ENCODE measurements at places on chromosomes 12 and 14.

DNA sequence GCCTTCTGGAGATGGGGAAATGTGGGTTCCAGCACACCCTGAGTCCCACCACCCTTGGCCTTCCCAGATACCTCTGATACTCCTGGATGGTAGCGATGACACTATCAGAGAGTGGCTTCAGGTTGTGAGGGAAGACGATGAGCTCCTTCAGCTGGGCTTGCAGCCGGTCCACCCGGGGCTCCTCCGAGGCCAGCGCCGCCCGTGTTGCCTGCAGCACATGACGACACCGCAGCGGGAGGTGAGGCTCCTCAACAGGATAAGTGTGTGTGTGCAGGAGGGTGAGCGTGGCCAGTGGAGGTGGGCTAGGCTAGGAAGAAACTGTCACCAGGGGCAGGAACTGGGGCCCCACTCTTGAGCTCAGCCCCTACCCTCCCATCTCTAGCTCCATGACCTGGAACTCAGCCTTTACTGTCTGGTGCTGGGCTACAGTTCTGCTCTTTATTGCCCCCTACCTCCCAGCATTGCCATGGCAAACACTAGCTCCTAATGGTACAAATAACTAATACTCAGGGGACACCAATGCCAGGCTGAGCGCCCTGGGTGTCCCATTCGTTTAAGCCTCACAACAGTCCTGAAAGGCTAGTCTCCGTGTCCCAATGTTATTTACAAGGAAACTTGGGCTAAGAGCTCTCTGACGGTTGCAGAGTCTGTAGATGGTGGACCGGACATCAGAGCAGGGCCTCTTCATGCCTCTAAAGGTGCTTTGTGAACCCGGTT lies 64.1 kb downstream of the SYNE3 start:
- peak; percentile 22 for DNase-seq

DNA sequence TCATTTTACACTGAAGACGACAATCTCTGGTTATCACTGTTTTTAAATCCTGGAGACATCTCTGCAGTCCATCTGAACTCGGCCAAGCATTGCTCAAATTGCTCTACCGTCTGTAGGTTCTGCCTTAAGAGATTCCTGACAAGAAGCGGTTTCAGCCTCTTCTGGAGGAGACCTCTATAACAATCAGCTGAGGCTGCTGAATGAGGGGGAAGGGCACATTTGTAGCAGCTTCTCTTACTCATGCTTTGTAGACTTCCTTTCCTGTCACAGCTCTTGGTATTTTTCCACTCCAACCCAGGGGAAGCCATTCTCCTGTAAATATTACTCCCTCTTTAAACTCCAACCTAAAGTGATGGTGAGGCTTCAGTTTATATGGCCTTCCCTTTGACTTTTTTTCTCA lies 3.0 kb downstream of the ARG2 start:
- DNase-seq = no peak

- no peak for DNase-seq
Observed at GRCh38 chr12:129269756-129270495, 416.6 kb downstream of the GLT1D1 start.

GRCh38 chr14:71000091-71000490 lies 92.8 kb downstream of the PCNX1 start:
- DNase-seq = no peak

DNA sequence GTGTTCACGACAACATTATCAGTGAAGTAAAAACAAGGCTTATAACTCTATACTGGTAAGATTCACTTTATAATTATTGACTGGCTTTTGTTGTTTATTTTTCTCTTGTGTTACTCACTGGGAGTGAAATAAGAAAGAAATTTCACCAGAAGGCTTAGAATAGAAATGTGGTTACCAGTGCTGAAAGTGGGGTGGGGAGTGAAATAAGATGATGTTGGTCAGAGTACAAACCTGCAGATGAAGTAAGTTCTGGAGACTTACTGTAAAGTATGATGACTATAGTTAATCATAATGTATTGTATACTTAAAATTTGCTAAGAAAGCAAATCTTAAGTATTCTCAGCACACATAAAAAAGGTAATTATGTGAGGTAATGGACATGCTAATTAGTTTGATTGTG lies 198.4 kb downstream of the KLHL28 start:
- no peak for DNase-seq

GRCh38 chr14:76967788-76968187 lies 60.7 kb downstream of the IRF2BPL start:
- DNase-seq = no peak

- no peak for DNase-seq
Observed at GRCh38 chr14:69996216-69996615, 117.0 kb downstream of the SMOC1 start.

DNA sequence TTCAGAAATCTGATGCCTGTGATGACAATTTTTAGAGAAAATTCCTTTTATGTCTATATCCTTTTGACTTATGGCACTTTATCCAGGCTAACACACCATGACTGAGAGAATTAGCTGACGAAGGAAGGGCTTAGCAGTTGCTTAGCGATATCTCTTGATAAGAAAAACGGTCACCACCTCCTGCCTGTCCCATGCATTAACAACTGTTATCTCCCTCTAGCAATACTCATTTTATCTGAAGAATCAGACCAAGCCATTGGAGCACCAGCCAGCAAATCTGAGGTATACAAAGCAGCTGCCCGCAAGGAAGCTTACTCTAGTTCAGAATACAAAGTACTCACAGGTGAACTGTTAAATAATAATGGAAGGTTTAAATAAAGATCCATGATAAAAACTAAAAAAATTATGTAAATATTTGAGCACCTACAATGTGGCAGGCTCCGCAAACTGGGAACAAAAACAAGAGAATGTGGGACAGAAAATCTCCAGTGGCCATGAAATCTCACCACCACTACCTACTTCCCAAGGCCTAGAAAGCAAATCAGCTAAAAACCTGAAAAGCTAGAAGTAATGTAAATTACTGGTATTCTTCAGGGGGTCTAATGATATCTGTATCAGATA lies 24.3 kb downstream of the PPM1H start:
- no peak for DNase-seq

GRCh38 chr12:57157588-57158173 lies 10.3 kb upstream of the LRP1-AS start:
- DNase-seq = peak; percentile 75
